ENCODE measurements at places on chromosomes 6 and 20.
A peak's percentile ranks its signal among the peaks of the same experiment; 100 is the strongest.

DNA sequence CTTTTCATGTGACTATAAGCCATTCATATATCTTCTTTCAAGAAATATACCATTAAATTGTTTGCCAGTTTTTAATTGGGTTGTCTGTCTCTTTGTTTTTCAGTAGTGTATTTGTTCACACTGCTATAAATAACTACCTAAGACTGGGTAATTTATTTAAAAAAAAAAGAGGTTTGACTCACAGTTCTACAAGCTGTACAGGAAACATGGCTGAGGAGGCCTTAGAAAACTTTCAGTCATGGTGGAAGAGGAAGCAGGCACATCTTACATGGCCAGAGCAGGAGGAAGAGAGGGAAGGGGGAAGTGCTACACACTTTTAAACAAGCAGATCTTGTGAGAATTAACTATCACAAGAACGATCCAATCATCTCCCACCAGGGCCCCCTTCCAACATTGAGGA lies 255.3 kb downstream of the EPM2A start:
- no peak for DNase-seq

DNA sequence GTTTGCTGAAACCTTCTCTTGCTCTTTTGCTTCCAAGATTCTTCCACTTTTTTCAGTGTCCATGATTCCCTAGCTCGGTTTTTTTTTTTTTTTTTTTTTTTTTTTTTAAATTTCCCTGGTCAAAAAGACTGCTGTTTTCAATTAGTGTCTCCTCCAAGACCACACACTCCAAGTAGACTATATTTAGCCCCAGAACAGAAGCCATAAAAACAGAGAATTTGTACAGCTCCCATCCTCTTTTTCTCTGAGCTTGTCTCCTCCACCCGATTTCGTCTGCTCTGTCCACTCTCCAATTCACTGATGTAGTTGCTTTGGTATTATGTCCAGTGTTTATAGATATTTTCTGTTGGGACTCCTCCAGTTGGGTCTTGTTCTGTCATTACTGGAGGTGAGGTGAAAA lies 37.6 kb downstream of the RSPH3 start:
- DNase-seq = no peak

GRCh38 chr6:106847116-106847515 lies 127.4 kb downstream of the CD24 start:
- DNase-seq = no peak

- no peak for DNase-seq
These were observed 318.9 kb upstream of the JAG1 start for GRCh38 chr20:10992731-10993130.

DNA sequence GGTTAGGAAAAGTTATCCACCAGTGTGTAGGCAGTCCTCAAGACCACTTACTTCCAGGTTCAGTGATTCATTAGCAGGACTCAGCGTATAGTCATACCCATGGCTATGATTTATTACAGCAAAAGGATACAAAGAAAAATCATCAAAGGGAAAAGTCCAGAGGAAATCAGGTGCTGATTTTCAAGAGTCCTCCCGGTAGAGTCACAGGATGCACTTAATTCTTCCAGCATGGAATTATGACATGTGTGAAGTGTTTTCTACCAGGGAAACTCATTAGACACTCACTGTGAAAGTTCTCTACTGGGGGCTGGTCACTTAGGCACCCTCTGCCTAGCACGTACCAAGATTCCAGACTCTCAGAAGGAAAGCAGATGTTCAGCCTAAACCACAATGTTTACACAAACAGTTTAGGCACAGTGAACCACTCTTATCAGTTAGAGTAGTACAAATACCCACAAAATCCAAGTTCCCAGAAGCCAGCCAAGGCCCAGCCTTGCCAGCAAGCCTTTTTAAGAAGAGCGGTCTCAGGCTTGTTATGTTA lies 10.2 kb downstream of the WFDC3 start:
- no peak for DNase-seq

DNA sequence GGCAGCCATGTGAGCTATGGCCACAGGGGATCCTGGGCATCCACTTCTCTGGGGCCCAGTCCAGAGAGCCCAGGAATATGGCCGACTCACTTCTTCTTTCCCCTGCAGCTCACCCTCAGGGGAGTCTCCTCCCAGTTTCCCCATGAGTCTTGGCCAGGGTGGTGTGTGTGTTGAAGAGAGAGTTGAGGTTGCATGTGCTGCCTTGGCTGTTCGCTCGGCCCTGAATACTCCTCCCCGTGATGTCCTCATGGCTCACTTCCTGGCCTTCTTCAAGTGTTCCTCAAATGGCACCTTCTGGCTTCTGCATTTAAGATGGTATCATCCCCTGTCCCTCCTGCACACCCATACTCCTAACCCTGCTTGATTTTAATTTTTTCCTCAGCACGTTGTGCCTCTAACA lies 3.2 kb upstream of the TREML1 start:
- DNase-seq = no peak

DNA sequence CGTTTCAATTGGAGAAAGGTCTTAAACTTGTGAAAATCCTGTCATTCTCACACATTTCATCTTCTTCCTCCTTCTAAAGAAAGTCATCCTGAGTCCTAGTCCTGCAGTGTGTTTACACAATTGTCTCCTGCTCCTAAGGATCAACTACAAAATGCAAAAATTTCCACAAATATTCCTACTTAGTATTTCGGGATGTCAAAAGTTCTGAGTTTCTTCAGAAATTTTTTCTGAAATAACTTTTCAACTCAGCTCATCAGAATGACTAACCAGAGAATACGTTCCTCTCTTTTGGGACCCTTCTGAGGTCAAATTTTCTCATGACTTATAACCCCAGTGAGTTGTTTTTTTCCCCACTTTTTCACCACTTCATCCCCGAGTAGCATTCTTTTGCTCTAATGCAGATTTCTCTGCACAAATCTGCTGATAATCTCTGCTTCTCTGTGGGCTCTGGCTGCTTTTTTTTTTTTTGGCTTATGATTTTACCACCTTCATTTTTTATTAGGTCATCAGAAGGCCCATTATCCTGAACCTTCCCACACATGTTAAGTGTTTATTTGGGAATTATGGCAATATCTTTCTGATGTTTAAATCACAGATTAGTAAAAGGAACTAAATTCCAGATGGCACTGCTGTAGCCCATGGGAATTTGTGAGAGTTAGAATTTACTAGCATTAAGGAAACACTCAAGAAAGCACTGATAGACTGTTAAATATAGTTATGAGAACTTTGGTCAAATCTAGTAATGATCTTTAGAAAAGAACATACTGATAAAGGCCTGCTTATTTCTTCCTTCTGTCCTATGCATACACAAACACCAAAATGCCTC lies 41.4 kb downstream of the MAP3K5 start:
- DNase-seq = no peak

GRCh38 chr6:117075218-117075617 lies 190.1 kb upstream of the VGLL2 start:
- no peak for DNase-seq

- no peak for DNase-seq
These were observed 45.3 kb upstream of the IFNGR1 start for GRCh38 chr6:137264311-137265075.

GRCh38 chr20:1377984-1378734 lies 14.7 kb downstream of the FKBP1A start:
- no peak for DNase-seq

- DNase-seq = no peak
These were observed 94.9 kb upstream of the MTHFD1L start for GRCh38 chr6:150770637-150771036.

GRCh38 chr20:9031991-9032390 lies 36.9 kb upstream of the PLCB4 start:
- DNase-seq = no peak

GRCh38 chr6:18242062-18242851 lies 22.1 kb downstream of the DEK start:
- DNase-seq = no peak

GRCh38 chr6:133115946-133116345 lies 125.2 kb upstream of the EYA4 start:
- no peak for DNase-seq

- no peak for DNase-seq
These were observed 68.4 kb downstream of the RREB1 start for GRCh38 chr6:7176208-7176607.

- DNase-seq = no peak
These were observed 9.7 kb downstream of the MAPRE1 start for GRCh38 chr20:32829311-32830005.

DNA sequence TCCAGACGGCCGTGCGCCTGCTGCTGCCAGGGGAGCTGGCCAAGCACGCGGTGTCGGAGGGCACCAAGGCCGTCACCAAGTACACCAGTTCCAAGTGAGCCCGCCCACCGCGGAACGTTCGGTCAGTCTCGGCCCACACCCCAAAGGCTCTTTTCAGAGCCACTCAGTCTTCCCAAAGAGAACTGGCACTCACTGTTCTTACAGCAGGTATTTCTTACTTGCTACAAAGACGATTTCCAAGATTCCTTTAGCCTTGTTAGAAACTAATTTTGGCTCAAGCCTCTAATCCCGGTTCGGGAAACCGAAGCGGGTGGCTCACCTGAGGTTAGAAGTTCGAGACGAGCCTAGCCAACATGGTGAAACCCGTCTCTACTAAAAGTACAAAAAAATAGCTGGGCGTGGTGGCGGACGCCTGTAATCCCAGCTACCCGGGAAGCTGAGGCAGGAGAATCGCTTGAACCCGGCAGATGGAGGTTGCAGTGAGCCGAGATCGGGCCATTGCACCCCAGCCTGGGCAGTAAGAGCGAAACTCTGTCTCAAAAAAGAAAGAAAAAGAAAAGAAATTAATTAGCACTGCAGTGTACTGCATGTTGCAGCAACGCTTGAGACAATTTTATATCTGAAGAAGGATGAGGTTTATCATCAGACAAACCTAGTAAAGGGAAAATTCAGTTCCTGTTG lies 73.1 kb downstream of the OR2B2 start:
- DNase-seq = no peak

- DNase-seq = no peak
These were observed 144.0 kb downstream of the LRRC1 start for GRCh38 chr6:53938810-53939209.

- no peak for DNase-seq
These were observed 3.4 kb downstream of the TEAD3 start for GRCh38 chr6:35493307-35493983.

- DNase-seq = no peak
These were observed 37.0 kb downstream of the NFATC2 start for GRCh38 chr20:51505566-51505965.

GRCh38 chr6:158756977-158757752 lies 62.0 kb downstream of the EZR start:
- no peak for DNase-seq

- DNase-seq = no peak
These were observed 24.3 kb upstream of the TAB2 start for GRCh38 chr6:149293244-149293643.

DNA sequence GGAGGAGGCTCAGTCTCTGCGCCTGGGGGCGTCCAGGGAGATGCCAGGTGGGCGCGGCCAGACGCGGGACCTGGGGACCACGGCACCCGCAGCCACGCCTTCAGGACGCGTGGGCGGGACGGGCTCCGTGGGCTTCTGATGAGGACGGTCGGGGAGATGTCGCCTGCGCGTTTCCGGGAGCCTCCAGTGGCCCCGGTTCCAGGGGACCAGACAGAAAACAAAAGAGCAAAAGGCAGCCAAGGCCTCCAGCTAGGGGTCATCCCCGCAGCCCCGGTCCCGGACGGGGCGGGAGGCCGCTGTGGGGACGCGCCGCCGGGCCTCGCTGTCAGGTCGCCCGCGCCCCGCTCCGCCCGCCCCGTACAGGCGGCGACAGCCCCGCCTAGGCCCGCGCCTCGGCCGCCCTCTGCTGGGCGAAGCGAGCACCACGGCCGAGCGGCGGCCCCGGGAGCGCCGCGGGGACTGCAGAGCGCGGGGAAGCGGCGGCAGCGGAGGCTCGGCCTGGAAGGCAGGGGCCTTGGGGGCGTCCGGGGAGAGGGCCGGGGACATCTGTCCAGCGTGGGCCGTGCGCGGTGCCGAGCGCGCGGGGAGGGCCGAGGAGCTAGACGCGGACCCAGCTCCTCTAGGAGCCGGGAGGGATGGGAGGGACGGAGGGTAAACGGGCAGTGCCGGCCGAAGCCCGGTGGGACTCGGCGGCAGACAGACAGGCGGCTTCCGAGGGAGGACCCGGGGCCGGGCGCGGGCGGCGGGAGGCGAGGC lies 48.7 kb downstream of the TMEM242 start:
- peak; percentile 74 for DNase-seq

- DNase-seq = no peak
These were observed 131.5 kb downstream of the TAF4 start for GRCh38 chr20:61933951-61934715.

DNA sequence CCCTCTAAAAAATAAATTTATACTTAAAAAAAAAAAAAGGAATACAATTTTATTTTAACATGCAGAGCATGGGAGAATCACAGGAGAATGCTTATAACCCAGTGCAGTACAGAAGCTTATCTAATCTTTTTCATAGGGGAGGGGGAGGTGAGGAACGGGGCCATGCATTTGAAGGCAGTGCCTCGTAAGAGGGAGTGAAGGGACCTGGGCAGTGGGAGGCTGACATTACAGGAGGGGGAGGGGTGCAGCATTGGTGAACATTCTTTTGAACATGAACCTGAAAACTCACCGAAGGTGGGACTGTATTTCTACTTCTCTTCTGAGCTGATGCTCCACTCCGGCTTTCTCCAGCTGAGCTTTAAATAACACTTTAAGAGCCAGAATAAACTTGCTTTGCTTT lies 9.3 kb downstream of the AURKA start:
- DNase-seq = no peak

DNA sequence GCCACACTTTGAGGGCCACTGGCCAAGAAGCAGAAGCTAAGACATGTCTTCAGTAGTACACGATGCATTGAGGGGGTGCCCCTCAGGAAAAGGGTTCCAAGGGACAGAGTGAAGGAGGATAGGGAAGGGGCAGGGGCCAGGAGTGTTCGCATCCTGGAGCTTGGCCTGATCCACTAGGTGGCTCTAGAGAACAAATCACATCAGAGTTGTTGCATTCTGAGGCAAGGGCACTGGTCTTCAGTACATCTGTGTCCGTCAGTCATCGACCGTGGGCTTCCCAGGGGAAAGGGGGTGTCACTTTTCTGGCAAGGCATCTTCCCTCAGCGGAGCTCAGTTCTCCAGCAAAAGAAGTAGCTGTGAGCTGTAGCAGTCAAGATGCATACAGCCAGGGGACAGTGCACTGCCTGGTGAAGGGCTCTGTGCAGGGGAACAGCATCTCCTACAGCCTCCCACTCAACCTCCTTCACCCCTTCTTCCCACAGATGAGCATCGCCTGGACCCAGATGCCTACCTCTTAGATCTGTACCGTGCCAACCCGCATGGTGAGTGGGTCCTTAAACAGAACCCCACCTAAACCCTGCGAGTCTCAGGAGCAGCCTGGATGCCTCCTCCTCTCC lies 47.8 kb downstream of the ARHGAP40 start:
- DNase-seq = no peak

- no peak for DNase-seq
These were observed 114.8 kb downstream of the SCML4 start for GRCh38 chr6:107709341-107709740.

DNA sequence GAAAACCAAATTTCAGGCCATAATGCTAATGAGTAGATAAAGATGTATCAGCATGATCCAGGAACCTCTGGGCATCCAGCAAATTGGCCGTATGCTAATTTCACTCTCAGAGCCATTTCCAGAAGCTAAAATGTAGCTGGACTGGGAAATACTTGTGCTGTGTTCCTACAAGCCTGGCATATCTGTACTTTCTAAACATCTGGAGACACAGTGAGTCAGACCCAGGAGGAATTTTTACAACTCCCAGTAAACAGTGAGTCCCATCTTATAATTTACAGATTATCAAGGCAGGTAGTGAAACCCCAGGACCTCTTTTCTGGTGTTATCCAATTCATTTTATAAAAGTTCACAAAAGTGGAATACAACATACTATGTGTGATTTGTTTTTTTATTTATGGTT lies 683.0 kb upstream of the ADGRB3 start:
- no peak for DNase-seq

- no peak for DNase-seq
These were observed 17.4 kb upstream of the AKAP7 start for GRCh38 chr6:131117878-131118277.
